ENCODE measurements at places on chromosomes 12 and 14.

DNA sequence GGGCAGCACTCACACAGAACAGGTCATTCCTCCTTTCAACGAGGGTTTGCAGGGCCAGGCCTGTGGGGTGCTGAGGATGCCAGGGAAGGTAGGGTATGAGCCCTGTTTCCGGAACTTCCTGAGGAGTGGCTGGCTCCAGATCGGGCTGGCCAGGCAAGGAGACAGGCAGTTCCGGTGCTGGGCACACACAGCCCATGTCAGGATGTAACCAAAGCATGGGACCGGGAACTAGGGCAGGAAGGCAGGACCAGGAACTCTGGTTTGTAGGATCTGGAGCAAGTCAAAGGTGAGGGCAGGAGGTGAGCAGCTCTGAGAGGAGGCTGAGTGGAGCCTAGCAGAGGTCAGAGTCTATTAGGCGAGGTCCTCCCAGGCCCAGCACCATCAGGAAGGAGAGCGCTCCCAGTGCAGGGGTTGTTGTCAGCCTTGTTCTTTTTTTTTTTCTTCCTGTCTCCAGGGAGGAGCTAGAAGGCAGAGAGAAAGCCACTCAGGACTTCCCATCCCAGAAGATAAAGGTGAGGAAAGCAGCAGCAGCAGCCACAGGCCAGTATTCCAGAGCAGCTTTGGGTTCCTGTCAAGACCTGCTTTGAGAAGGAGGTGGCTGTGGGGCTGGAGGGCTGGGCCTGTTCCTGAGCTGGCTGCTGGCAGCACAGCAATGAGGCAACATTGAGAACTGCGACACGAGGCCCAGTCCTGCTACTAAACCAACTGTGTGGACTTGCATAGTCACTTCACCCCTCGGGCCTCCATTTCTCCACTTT lies 49.0 kb upstream of the PTGR2 start:
- no peak for DNase-seq

- DNase-seq, result peak; percentile 96
Measured at GRCh38 chr12:113334786-113335539, at the start of gene SLC8B1. Gene SLC8B1 (minus strand): TSS chr12:113335109. CDS start chr12:113332878, 2,231 bp downstream.

DNA sequence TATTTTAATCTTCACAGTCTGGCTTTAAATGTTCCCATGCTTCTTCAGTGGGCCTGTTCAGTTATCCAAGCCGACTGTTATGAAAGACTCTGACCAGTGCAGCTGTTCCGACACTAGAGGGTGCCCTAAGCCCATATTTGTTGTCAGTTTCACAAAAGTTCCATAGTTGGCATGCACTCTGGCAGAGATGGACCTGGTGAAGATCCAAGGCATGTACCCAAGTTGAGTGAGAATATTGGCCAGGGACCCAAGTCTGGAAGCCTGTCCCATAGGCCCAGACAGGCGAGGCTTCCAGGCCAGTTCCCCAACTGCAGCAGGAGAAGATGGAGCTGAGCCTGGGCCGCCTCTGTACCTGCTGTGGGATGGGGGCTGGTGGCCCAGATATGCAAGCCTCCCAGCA lies 27.4 kb upstream of the GUCY2C start:
- peak; percentile 58 for DNase-seq

GRCh38 chr14:50594577-50595316 lies 34.8 kb downstream of the ATL1 start:
- DNase-seq, result no peak

GRCh38 chr12:125340791-125341190 lies 275.6 kb downstream of the AACS start:
- DNase-seq, result no peak

DNA sequence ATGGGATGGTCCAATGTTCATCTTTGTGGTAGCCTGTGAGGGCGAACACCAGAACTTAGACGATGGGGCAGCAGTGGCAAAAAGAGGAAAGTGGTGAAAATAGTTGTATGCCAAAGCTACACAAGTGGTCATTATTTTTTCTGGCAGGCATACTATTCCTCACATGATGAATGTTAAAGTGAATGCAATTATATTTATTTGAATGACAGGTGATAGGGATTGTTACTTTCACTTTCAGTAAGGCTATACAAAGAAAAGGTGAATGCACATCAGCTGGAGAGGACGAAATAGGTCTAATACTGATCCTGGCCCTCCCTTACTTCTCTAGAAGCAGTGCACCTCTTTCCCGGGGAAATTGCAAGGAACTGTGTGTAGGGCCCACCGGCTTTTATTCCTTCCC lies 470.1 kb downstream of the TMTC2 start:
- no peak for DNase-seq
